ENCODE measurements at places on chromosomes 1 and 21.

GRCh38 chr1:180250499-180250770 is 20.4 kb downstream of the LHX4 start:
- DNase-seq = no peak

- DNase-seq = no peak
Measured at GRCh38 chr1:209686322-209686721, 11.1 kb downstream of the G0S2 start.

DNA sequence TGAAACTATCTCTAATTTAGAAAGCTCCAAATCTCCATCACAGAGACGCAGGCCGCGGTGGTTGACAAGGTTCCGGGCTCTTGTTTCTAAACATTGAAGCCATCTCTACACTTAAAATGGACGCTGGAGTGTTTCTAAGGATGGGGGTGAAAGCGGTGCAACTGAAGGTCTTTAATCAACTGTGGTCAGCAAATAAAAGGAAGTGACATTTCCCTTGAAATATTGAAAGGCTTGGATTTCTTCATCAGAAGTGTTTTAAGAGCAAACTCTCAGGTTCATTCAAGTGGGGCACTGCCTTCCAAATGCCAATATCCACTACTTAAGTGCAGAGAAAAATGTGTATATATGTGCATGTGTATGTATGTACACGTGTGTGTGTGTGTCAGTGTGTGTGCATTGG is 117.3 kb downstream of the KAZN start:
- no peak for DNase-seq

DNA sequence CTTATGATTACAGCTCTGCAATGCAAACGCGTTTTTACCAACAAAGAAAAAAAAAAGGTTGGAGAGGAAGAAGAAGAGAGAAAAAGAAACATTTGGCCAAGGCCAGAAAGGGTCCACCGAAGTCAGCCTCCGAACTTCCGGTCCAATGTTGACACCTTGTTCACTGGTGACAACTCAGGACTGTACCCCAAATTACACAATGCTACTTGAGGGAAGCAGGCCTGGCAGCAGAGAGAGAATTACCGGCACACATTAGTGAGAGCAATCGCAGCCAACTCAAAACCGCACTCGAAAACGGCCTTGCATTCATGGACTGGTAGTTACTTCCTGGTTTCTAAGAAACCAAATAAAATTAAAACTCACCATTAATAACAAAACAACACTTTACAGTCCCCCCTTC is 652.5 kb downstream of the KIF26B start:
- DNase-seq = no peak

DNA sequence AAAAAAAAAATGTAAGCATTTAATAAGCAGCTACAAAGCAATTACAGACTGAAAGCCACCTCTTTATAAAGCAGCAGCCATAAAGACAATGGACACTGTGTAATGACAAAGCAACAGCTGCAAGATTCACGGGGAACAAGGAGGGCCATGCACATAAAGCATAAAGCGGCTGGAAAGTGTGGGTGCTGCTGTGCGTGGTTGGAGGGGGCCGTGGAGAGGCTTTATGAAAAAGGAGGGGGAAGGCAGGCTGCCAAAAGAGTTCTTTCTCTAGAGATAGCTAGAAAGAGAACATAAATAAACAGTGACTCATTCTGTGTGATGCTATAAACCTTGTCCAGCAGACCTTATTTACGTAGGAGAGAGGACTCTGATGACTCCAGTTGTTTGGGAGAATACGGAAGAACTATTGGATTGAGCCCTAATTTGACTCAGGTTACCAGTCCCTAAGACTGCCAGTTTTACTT is 49.3 kb downstream of the ADAMTS1 start:
- no peak for DNase-seq

DNA sequence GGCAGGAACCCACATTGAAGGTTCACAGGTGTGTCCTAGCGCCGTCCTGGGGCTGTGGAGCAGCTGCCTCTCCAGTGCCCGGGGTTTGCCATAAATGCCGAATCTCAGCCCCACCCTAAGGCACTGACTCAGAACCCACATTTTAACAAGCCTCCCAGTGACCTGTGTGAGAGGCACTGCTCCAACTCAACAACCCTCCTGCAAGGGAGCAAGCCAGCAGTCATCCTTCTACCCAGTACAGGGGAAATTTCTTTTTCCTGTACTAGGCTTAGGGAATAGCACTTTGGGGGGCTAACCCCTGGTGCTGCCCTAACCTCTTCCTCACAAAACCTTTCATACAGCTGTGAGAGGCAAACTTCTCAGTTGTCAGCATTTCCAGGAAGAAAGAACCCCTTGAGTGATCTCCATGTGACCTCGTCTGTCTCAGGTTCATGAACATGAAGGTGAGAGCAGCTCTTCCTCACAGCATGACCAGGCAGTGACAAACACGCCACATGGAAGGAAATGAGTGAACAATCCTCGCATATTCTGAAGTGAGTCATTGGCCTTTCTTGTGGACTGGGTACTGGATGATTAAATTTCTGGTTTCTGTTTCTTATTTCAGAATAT is 11.4 kb upstream of the BCAR3 start:
- DNase-seq = no peak

- DNase-seq = no peak
Measured at GRCh38 chr21:41712201-41712600, 54.7 kb downstream of the RIPK4 start.

DNA sequence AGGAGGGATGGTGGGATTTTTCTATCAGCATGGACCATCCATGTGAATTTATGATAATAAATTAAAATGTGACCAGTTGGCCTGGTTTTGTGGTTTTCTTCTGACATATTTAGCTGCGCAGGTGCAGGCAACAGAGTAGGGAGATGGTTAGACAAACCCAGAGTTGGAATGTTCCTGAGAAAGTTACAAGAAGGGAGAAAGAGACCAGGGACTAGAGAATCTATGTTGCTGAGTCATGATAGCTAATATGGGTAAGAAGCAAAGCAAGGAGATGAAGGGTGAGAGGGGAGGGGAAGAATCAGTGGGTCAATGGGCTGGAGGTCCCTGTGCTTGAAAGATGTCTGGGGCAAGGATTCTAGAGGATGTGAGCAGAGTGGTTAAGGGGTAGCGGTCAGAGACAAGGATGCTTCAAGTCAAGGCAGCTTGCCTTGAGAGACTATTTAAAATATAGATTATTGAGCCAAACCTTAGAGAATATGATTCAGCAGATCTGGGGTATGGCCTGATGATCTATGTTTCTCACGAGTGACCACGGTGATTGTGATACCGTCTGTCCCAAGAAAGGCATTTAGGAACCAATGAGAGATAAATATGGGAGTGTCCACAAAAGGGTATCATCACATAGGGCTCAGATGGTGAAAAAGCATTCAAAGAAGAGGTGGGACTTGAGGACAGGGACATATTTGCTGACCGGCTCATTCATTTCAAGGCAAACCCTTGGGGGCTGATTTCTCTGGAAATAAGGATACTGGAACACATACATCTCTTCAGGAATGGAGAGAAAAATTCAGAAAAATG is 219.7 kb upstream of the PLD5 start:
- DNase-seq = no peak

- DNase-seq = peak; percentile 30
Measured at GRCh38 chr1:180981596-180982387, 40.9 kb downstream of the STX6 start.

- no peak for DNase-seq
Measured at GRCh38 chr1:153883223-153883622, 39.5 kb downstream of the GATAD2B start.

GRCh38 chr1:226549937-226550671 is 1.5 kb downstream of the STUM start:
- DNase-seq = no peak

- DNase-seq = no peak
Measured at GRCh38 chr21:31553926-31554325, 105.6 kb upstream of the SOD1 start.

DNA sequence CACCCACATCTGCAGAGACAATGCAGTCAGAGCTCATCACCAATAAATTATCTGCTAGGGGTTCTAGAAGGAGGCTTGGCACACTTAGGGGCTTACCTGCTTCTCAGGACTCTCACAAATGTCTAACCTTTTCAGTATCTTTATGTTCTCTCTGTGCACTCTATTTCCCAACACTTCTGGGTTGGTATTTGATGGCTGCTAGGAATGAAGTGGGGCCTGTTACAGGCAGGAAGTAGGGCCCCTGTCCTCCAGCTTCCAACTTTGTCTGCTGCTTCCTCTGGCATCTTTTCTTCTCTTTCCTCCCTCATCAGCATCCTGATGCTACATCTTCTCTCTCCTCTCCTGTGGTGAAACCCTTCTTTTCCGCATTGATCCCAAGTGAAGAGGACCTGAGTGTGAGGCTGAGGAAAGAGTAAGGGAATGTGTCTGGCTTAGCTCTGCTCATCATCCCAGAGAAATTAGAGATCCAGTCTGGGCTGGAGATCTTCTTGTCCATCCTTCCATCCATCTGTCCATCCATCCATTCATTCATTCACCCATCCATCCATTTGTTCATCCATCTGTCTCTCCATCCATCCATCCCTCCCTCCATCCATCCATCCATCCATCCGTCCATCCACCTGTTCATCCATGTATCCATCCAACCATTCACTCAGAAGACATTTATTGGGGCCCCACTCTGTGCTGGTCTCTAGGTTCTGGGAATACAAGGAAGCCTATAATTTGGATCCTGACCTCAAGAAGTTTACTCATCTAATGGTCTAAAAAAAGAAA is 2.9 kb upstream of the CSRP1 start:
- no peak for DNase-seq

DNA sequence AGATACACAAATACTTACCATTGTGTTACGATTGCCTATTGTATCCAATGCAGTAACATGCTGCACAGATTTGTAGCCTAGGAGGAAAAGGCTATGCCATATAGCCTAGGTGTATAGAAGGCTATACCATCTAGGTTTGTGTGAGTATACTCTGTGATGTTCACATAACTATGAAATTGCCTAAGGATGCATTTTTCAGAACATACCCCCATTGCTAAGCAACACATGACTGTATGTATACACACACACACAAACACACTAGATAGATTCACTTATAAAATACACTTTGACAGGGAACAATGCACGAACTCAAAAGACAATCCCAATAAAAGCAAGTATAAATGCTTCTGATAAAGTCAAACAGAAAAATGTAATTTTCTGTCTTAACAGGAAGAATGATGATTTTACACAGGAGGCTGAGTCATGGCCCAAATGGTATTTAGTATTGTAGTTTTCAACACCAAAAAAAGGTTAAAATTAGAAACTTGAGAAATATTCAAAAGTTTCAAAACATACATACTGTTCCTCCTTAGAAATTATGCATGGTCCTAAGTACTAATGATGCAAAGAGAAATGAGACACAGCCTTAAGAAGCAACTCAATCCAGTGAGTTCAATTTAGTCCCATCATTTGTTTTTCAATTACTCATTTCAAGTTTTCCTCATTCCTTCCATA is 12.2 kb downstream of the FH start:
- no peak for DNase-seq

- DNase-seq = no peak
Measured at GRCh38 chr1:155127967-155128754, 485 bp downstream of the EFNA1 start.

DNA sequence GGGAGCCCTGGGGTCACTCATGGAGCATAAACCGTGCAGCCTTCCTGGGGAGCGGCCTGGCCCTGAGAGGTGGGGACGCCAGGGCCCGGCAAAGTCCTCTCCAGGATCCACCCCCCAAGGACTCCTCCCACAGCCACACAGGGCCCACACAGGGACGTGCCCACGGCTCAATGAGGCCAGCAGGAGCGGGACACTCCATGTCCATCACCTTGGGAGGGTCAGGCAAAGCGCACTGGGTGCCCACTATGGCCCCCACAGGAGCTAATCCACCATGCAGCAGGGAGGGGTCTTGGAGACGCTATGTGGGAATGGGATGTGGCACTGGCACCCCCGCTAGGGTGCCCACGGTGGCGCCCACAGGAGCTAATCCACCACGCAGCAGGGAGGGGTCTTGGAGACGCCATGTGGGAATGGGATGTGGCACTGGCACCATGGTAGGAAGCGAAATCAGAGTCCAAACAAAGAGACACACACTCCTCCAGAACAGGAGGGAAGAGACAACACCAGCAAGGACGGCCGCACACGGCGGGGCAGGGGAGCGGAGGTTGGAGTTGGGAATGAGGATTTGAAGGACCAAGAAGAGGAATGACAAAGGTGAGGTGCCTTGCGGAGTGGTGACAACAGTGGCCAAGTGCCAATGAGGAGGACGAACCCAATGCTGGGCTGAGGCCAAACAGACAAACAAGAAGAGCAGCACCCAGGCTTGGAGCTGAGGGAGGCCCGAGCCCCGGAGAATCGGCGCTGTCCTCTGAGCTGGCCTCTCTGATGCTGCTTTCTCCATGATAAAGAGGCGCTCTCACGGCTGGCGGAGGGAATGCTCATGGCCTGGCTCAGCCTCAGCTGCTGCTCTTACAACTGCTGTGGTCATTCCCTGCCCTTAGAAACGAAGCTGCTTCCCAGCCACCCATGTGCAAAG is 18.1 kb upstream of the SLC19A1 start:
- DNase-seq = no peak
